ENCODE measurements at places on chromosomes 7 and 10.

GRCh38 chr7:80775482-80775881 is 137.0 kb downstream of the CD36 start:
- no peak for DNase-seq

GRCh38 chr7:45065031-45065995 is 23.5 kb downstream of the NACAD start:
- no peak for DNase-seq

- no peak for DNase-seq
Observed at GRCh38 chr10:110848106-110848505, 23.6 kb upstream of the PDCD4 start.

- DNase-seq, result peak; percentile 99
Observed at GRCh38 chr10:72243822-72244437, 27.9 kb upstream of the ASCC1 start.

DNA sequence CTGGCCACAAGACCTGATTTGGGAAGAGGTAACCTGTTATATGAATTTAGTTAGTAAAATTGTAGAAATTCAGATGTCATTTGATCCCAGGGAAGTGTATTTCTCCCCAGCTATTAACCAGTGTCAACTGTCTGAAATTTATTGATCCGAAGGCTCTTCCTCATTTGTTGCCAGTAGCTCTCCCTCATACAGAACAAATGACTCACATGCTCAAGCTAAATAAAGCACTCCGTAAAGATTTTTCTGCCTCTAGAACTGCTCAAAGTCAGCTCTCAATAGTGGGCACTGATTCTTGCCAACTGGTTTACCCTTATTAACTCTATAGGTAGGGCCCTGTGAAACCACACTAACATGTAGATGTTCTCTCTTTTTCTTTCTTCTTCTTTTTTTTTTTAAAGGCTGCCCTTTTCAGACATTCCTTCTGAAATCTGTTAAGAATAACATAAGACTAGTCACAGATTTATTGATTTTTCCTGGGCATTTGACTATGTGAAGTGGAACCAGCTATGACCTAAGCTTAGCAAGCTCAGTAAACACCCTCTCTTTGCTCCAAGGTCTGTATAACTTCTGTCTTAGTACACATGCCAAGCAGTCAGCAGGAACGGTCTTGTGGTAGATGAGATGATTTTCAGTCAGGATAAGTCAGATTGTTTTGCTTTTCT is 21.8 kb downstream of the RPA3 start:
- DNase-seq, result peak; percentile 40

DNA sequence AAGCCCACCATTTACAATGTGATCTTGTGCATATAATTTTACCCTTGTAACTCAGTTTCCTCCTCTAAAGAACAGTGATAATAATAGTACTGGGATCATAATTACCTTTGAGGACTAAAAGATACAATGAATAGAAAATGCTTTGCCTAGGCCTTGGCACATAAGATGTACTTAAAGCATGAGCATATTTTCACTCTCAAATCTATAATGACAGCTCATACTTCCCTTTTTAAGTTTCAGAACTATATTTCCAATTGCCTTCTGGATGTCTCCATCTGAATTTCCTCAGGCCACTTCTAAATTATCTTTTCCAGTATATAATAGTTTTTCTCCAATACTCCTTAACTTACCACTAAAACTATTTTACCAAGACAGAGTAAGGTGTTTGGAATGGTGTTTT is 13.3 kb upstream of the ITGB8 start:
- DNase-seq, result no peak

- no peak for DNase-seq
Observed at GRCh38 chr10:81575036-81575435, 300.0 kb upstream of the NRG3 start.

- peak; percentile 5 for DNase-seq
Observed at GRCh38 chr7:84841809-84842208, 345.0 kb downstream of the SEMA3D start.

GRCh38 chr10:61975391-61975932 is 74.0 kb downstream of the ARID5B start:
- DNase-seq, result peak; percentile 76

DNA sequence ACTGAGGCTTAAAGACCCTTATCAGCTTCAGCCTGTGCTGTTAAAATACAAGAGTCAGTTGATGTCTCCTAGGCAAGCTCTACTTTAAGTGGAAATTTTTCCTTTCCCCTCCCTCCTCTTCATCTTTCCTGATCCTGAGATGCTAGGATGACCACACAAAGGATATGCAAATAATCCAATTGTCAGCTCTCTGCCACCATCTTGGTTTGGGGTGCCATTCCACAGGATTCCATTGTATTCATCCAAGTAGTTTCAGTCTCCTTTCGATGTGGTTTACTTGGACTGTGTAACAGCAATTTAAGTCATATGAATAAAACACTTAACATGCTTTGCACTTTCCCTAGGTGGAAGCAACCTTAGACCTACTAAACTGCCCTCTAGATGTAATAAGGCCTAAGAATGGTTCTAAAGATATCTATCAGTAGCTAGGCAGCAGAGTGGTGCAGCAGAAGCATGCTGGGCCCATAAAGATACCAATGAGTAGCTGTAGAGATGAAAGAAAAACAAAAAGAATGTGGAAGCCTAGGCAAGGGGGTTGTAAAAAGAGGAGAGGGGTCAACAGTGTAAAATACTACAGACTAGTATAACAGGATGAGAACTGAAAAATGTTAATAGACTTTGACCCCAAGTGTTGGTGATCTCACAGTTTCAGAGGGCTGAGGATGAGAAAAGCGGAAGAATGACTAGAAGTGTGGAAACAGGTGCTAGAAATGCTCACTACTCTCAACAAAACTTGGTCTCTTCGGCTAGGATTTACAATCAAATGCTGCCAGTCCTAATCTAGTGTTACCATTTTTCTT is 2.4 kb upstream of the CFAP69 start:
- DNase-seq, result no peak
